Lower lobe of right lung (tissue), 2 donors: ENCODE measurements at places on chromosomes 5 and 9. TPM values are rescaled to one million over a fixed set of nuclear protein-coding genes. Genes with fewer than 3 reads are reported as not detected.

DNA sequence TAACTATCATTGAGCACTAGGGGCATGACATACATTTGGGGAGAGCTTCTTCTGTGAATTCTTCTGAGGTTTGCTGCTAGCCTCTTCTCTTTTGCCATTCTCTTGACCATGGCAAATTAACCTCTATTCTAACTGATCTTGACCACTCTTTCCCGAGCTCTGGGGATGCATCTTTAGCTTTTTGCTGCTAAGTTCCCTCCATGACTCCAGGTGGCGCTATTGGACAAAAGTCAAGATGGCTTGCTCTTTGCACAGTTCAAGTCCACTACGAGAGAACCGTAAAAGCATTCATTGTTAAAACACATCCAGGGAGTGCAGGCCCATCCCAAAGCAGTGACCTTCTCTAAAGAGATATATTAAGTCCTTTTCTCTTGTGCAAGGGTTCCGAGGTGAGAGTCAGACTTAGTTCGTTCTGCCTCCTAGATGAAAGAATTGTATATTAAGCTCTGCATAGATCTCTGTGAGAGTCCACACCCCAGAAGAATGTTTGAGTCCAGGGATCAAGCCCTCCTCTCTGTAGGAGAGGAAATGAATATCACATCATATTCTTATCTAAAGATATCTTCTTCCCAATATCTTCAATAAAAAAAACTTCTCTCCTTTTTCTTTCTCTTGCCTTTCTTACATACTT, 1152.9 kb upstream of the CDH6 start:
- no peak for DNase-seq

DNA sequence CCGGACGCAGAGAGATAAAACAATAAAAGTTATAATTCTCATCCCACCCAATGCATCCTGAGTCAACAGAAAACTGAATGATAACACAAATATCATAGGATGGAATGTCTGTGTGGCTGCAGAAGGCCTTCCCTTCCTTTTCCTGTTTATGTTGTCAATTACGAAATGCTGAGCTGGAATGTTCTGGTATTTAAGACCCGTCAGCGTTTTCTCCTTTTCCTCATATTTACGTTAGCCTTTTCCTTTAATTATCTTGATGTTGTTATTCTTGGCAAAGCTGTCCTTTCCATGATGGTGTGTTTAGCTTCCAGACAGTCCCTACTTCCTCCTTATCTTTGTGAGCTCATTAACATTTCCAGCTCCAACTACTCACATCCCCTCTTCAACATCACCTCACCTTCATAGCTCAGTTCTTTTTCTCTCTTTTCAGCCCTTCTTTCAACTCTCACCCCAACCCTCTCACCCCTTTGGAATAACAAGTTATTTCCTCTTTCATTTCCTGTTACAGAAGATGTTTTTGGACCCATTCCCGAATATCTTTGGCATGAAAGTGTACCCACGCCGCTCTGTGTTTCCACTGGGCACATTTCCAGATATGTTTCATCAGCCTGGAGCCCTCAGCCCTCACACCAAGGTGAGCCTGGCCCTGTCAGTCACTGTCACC, 221.6 kb downstream of the NR2F1-AS1 start:
- DNase-seq = no peak

DNA sequence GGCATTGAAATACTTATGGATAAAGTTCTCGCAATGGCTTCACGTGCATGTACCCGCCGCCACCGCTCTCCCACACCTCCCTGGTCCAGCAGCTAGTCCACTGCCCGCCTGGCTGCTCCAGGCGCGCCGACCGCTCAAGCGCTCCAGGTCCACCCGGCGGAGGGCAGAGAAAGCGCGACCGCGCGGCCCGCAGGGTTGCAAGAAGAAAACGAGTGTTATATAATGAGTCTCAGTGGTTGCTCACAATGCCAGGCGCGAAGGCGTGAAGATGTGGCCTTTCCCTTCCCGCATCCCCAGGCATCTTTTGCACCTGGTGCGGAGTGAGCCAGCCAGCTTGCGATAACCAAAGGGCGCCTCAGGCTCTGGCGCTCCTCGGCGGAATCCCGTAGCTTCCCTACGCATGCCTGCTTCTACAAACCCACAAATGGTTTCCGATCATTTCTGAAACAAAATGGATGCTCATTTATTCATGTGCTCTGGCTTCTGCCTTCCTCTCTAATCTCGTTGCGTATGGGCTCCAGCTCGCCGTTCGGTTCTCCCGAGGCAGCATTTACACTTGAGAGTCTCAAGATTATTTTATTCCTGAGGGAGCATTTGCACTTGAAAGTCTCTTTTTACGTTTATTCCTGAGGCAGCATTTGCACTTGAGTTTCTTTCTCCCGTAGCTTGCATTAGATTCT, 25.7 kb downstream of the CDKN2A start:
- no peak for DNase-seq

DNA sequence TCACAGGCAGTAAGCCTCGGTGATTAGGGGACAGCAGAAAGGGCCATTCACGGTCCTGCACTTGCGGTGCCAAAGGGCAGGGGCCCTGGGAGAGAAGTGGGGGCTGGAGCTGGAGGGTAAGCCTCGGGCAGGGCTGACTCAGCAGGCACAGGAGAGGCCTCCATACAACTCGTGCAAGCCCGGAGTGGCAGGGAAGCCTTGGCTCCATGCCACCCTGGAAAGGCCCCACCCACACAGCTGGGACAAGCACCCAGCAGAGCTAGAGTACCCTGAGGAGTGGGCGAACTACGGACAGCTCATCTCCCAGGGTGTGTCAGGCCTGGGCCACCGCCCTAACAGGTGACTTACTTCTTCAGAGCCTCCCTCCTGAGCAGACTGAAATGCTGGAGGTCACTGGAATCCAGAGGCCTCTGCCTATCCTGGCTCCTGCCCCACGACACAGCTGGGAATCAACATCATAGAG, 5.6 kb upstream of the CAMK2A start:
- peak; percentile 50 for DNase-seq

DNA sequence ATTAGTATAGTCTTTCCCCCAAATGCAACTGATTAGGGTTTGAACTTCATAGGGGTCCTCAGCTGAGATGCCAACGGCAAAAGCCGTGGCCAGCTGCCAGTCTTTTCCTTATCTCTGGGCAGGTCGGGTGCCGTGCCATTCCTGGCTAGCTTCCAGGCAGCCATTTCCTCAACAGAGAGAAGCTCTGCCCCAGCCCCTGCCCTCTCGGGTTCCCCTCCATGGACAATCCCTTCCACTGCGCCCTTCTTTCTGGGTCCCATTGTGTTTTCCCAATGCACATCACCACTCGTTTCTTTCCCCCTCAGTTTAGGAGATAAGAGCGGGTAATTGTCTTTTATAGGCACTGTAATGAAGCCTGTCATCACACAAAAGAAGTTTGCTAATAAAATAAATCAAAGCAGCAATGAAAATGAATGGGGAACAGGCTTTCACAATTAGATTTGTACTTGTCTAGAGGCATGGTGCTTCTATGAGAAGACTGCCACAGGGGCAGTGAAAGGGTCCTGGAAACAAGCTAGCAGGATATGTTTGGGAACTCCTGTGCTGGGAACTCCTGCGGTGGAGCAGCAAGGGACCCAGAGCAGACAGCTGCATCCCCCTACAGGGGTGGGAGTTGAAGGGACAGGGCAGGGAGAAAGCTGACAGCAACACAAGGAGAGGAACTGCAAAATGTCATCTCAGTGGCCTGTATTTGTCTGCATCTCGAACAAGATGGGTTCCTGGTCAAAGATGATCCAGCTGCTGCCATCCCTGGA, 48.0 kb upstream of the SAP30L start:
- DNase-seq = peak; percentile 67

CNTNAP3 gene
- 7.4 TPM for total RNA-seq

PRLR gene
- total RNA-seq = 3.2 TPM

CATSPER3 gene
- 0.68 TPM for total RNA-seq

SPATA31A3 gene
- total RNA-seq = not detected
